NCI-H1092 (cell line): ENCODE measurements at places on chromosomes 3 and 15.

DNA sequence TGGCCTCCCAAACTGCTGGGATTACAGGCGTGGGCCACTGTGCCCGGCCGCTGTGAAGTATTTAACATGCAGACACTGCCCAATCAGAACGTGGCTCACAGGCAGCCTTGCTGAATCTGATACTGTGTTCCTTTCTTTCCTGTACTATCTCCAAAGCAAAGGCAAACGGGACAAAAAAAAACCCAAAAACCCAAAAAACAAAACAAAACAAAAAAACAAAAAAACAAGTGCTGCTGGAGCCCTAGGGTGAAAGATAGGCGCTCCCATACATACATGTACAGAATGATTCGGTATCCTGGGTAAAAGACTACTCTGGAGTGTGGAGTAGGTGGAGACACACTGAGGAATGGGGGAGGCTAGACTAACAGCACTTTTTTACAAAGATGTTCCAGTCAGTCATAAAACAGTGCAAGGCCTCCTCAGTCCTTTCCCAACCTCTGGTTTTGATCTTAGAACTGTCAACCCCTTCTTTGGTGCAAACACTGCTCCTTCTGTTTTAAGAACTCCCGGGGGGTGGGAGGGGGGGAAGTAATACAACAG, 7.7 kb upstream of the MAP1A start:
- DNase-seq: no peak

DNA sequence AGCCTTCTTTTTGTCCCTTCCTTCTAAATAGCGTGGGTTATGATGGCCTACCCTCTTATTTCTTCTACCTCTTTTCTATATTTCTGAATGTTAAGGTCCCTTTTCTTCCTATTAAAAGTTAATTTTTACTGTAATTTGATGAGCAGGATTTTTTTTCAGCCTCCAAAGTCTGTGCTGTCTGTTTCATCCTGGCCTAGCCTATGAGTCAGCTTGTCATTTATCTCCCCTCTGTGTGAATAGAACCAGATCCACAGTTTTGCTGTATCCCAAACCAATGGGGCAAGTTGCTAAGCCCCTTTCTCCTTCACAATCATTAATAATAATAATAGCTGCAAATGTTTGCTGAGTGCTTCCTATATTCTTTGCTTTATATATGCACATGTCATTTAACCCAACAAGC, 18.1 kb upstream of the C3orf38 start:
- no peak for DNase-seq

- no peak for DNase-seq
Observed at GRCh38 chr3:101615525-101615924, 41.5 kb downstream of the PCNP start.

DNA sequence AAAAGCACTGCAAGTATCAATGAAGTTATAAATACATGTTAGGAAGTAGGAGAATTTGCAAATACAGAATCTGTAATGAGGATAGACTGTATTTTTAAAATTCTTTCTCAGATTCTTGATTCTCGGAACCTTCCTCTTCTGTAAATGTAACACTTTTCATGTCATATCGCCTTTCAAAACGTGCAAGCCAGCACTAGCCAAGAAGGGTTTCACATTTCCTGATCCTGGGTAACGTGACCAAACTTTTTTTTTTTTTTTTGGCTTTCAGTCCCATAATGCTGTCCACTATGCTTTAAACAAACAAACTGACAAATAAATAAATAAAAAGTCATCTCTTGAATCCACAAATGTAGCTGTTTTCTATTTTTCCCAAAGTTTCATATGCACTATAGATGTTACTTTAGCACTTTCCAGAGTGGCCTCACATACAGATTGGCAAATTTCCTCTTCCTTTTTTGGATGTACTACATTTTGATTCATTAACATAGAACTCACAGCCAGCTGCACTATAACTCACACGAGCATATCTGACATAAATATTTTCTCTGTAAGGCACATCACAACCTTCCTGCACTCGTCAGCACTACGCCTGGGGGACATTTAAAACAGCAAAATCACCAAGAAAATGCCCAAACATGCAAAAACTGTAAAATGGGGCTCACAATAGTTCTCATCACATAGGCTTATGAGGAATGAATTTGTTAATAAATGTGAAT, 208.1 kb downstream of the OSBPL10 start:
- DNase-seq: no peak

- DNase-seq: no peak
Observed at GRCh38 chr3:6179761-6180160, 681.2 kb upstream of the GRM7 start.

- DNase-seq: no peak
Observed at GRCh38 chr3:50370594-50370993, 11.3 kb upstream of the TMEM115 start.

- DNase-seq: no peak
Observed at GRCh38 chr3:151169262-151169947, 33.6 kb downstream of the GPR171 start.

DNA sequence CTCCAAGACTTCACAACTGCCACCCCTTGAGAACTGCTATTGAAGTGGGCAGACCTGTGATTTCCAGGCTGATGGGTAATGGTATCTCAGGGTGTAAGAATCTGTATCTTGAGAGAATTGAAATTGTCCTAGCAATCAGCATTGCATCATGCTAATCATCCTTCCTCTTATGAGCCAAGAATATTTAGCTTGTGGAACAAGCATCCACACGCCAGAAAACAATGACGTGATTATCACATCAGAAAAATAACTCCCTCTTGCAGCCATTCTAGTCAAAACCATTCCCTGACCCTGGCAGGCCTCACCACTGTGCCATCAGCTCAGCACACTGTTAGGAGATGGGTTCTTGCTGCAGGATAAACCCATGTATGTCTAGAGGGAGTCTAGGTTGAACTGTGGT, 6.7 kb downstream of the BCL2L10 start:
- no peak for DNase-seq

DNA sequence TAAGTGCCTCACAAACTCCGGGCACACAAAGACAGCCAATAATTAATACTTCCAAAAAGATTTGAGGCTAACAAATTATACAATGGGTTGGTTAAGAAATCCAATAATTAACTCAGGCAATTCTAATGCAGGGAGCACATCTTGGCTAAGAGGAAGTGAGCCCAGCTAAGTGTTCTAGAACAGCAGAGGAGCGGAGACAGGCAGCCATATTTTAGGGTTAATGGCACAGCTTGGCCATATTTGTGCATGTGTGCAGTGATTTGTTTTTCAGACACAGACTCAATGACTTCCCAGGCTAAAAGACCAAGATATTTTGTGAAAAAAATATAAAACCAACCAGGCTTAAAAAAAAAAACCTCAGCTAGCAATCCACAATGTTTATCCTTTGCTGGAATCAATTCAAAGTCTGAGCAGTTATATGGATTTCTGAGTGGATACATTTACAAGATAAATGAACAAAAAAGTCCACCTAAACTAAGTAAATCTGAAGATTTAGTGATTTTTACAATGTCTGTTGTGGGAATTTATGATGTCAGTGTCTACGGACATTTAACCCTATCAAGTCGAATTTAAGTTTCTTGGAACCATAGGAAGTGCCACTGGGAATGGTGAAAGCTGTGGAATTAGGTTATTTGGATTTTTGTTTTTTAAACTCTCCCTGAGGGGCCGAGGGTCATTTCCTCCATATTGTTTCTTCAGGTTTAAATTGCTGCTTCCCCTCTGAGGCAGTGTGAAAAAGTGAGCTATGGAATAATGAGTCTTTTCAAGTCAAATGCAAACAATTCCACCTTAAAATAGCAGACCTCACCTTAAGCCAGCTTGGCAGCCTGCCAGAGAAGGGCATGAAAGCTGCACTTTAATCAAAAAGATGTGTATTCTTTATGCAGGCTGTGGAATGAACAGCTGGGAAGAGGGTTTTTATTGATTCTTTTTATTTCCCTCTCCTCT, 413.7 kb upstream of the TBL1XR1 start:
- DNase-seq: peak; percentile 68

DNA sequence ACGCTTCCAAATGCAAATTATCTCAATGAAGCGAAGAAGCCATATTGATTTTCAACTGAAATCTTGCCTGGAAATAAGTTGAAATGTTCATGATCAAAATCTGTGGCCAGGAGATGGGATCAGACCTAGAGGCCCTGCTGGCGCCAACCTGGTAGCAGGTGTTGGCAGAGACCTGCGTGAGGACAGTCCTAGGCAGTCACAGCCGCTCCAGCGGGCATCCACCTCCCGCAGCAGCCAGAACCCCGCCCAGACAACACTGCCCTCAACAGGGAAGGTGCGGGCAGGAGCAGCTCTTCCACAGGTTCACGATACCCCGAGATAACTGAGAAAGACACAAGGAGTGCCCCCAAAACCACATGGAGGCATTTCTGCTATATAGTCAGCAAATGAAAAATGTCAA, 145.3 kb downstream of the XXYLT1 start:
- DNase-seq: no peak

GRCh38 chr15:67134067-67134838, 68.9 kb downstream of the SMAD3 start:
- DNase-seq: no peak

DNA sequence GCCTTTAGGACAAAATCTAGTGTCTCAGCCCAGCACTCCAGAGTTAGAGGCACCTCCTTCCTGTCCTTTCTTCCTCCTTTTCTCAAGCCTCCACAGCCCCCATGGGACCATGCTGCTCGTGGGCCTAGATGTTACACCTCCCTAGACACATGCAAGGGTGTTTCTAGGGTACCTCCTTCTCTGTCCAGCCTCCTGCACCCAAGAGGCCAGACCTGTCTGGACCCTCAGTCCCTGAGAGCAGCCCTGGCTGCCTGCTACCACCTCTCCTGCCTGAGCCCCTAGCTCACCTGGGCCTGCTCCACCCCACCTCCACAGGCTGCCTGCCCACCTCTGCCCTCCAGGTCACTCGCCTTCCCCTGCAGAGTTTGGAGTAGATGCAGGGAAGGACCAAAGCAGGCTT, 5.2 kb downstream of the LOXL1 start:
- DNase-seq: no peak

DNA sequence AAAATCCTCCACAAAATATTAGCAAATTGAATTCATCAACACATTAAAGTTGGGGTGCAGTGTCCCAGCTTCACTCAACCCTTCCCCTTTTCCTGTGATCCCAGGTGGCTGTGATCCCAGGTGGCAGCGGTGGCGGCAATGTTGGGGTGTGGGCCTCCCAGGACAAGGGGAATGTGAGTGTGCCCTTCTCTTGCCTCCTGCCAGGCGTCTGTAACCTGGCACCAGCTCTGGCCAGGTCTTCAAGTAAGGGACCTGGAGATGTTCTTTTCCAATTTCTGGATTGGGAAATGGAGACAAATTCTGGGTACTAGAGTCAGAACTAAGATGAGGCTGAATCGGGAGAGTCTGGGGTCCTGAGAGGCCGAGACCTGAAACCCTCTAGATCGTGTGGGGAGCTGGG, 20.1 kb downstream of the GOLGA6A start:
- no peak for DNase-seq

DNA sequence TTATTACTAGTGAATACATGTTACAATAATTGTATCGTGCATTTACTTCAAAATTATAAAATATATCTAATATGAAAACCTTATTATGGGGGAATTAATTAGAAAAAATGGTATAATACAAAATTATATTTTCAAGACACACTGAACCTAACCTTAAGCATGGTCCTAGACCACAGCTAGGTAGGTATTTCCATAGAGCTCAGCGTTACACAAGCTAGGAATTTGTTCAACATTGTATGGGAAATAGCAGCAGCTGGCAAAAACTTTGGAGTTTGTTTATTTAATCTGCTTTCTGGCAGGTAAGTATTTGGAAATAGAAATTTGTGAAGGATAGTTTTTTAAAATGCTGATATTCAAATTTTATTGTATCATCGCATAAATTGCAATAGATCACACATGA, 52.9 kb downstream of the BCHE start:
- DNase-seq: no peak

- DNase-seq: peak; percentile 14
Observed at GRCh38 chr3:61718565-61718964, 157.2 kb downstream of the PTPRG start.

DNA sequence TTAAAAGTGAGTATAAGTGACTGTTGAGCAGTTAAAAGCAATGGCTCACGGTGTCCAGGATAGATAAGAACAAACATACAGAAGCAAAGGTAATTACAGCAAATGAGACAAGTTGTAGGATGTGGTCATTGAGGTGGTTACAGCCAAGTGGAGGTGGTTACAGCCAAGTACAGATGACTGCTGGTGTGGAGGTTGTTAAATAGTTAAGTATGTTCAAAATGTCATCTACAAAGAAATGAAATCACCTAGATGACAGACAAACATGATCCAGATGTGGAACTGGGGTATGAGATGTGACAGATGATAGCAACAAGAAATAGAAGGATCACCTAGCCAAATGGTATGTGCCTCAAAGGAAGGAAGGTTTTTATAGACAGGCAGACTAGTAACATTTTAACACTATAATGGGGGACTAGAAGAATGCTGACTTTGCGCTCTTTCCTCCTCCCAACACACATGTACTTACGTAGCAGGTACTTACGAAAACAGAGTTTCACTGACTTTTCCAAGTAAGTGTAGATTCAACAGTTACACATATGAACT, 6.8 kb upstream of the ANKRD28 start:
- DNase-seq: no peak

DNA sequence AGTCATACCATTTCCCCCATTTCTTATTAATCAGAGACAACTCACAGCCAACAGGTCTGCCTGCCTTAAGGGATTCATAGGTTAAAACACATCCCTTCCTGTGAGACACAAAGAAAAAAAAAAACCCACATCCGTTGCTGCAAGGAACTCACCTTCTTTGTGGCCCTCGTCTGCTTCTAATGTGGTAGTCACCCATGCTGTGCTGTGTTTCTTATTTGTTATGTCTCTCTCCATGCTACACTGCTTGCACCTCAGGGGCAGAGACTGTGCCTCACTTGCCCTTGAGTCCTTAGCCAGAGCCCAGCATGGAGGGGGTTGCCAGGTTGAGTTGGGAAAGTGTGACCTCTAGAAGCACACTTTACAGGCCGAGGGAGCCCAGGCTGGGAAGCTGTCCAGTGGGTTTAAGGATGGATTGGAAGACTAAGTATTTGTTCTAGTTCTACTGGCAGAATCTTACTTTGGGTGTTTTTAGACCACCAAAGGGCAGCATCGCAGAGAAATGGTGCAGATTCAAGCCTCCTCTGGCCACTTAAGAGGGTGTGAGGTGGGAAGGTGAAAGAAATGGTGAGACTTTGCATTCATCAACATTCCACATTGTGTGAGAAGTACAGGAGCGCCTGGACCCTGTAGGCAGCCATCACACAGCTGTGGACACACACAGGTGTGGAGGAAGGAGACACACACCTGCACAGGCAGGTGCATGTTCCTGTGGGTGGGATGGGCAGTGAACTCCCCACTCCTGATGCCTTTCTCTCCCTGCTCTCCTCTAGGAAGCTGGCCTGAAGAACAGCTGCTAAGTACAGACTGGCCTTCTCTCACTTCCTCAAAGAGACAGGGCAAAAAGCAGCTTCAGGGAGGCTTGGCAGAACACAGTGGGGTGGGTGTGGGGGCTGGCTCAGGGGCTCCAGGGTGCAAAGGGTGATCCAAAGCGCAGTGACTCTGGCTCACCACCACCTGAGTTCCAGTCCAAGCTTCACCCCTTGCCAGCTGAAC, 48.8 kb downstream of the GLB1 start:
- DNase-seq: no peak
